ENCODE measurements at places on chromosomes 12 and 14.

DNA sequence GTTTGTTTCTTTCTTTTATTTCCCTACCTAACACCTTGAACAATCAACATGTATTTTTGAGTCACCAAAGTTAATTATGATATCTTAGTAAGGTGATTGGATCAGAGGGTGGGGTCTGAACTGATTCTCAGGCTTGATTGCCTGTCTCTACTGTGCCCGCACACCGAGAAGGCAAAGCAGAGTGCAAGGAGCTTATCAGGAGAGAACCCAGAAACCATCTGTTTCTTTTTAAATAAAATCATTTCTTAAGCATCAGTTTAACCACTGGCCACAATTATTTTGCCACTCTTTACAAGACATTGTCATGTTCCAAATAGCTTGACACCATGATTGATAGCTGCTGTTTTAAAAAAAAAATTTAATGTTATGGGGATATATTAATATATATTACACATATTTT lies 3.1 kb downstream of the GARIN2 start:
- no peak for DNase-seq

DNA sequence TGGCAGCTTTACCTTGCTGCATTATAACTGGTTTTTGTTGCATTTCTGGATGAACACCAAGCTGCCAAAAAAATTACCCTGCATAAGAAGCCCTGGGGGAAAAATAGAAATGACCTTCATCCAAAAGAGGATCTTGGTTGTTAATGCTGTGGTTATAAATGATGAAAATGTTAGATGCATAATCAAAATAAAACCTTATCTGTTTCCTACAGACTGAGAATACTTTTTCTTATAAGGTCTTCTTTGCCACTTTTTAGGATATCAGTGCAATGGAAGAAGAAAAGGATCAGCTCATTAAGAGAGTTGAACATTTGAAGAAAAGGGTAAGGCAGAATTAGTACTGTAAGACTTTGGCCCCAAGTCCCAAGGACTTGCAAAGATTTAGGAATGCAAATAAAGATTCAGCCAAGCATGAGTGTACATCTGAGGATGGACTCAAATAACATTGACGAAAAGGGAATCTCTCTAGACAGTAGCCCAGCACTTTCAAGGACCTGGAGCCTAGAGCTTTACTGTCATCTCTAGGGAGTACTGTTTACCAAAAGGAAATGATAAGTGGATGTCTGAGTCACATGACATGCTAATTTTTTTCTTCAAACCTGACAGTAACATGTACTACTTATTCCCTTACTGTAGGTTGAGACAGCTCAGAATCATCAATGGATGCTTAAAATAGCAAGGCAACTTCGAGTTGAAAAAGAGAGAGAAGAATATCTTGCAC lies 10.7 kb downstream of the IFT81 start:
- no peak for DNase-seq

GRCh38 chr12:8890313-8891085 lies 23.8 kb upstream of the PHC1 start:
- peak; percentile 16 for DNase-seq

- DNase-seq = no peak
Measured at GRCh38 chr12:90062799-90063198, 354.2 kb upstream of the ATP2B1 start.

DNA sequence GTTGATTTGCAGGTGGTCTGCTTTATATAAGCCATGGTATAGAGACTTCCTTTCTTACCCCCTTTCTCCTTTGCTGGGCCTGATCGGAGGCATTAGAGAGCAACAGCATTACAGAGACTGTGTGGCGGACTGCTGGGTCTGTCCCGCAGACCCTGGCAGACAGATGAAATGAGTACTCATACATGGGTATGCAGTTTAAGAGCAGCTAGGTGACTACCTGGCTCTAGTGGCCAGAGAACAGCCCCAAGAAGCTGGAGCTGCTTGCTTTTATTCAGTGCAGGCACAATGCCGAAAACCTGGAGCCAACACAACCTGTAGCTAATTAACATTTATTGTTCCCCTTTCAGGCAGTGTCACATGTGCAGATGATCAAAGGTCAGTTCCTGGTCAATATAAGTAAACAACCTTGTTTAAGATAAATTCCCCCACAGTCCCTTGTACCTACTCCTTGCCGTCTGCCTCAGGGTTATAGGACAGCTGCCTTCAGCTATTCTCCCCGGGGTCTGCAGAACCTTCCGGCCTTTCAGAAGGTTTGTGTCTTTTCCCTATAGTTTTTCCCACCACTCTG lies 160.0 kb downstream of the TRHDE start:
- DNase-seq = no peak

GRCh38 chr14:103734081-103734888 lies 18.7 kb downstream of the ZFYVE21 start:
- no peak for DNase-seq

DNA sequence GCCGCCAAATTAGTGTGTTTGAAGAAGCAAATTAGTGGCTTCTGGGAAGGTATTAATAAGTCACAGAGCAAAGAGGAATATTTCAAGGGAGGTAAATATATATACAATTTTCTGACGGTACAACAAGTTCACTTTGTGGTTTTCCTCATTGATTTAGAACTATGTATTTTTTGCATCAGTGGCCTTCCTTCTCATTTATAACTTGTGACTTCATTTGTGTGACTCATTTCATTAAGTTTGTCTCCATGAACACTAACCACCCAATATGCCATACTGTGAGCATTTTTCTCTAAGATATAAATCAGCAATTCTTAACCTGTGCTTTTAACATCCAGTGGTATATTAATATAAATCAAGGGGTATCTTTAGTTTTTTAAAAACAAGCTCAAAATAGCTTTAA lies 29.3 kb upstream of the ARHGAP5 start:
- no peak for DNase-seq

- DNase-seq = no peak
Measured at GRCh38 chr12:127771546-127771945, 495.4 kb upstream of the TMEM132C start.

GRCh38 chr12:22702690-22703089 lies 77.7 kb downstream of the ETNK1 start:
- DNase-seq = no peak

DNA sequence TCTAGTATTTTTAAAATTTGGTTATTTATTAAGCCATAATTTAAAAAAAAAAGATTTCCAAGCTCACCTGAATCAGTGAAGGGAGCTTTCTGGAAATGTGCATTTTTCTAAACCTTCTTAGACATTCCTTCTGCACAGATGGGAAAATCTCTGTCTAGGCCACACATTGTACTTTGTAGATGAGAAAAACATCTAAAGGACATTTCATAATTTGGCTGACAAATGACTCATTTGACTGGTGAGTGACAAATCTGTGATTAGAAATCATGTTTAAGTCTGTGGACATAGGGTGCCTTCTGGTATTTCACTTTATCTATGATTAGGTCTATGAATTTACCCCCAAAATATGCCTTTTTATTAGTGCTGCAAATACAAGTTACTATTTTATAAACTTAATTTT lies 1044.9 kb upstream of the FLRT2 start:
- DNase-seq = no peak

DNA sequence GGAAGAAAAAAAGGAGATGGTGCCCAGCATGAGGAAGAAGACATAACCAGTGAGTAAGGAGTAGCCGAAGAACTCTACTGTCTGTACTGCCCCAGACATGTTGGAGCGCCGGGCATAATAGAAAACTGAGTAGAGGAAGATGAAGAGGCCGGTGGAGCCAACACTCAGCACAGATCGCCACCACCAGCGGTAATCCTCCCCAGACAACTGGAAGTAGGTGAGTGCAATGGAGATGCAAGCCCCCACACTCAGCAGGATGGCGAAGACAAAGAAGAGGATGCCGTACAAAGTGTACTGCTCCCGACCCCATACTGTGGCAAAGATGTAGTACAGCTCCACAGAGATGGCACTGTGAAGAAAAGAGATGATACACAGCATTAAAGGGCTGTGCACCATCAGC lies 844 bp upstream of the IPO4 start:
- DNase-seq = no peak

GRCh38 chr14:72333357-72333756 lies 401.1 kb downstream of the RGS6 start:
- no peak for DNase-seq

GRCh38 chr12:501722-502447 lies 42.1 kb downstream of the B4GALNT3 start:
- DNase-seq = no peak
